GM12878 (cell line): ENCODE measurements at places on chromosomes 11 and 22.

DNA sequence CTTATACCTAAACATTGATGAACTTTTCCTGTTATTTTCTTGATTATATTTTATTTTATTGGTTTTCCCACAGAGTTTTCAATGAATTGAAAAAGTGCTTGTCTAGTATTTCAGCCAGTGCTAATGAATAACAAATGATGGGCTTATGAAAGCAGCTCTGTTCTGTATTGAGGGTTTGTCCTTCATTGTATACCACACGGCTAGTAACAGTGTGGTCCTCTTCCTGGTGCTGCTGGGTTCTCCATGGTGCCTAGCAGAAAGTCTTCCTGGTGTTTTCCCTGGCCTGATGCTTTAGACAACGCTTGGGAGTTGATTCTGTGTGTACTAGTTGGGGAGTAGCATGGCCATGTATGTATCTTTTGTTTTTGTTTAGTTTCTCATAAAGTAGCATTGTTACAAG, 89.1 kb downstream of the MTMR3 start:
- DNase-seq, result no peak
- no peaks in the 10 kb centered on the region for H3K4me1 ChIP-seq
- H3K27ac ChIP-seq, result no peak overlapping the region
- H3K4me3 ChIP-seq, result no peak overlapping the region

DNA sequence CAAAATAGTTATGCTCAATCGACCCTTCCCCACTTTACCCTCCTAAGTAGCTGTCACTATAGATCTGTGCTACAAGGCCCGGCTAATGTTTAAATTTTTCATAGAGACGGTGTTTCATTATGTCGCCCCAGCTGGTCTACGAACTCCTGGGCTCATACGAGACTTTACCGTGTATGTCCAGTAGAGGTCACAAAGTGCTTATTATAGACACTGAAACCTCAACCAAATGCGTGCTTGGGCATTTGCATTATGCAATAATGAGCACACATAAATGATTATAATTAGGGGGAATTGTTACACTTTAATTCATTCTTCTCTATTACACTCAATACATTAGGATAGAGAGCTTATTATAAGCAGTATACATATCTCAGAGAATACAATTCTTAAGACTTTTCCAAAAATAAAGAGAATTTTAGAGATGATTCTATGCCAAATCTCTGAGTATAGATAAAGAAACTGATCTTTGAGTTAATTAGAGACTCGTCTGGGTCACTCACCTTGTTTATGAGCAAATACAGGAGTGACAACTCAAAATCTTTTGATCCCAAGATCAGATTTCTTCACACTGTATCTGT, 12.5 kb upstream of the MRPL16 start:
- H3K4me1 ChIP-seq, result peaks cover 5% of the 10 kb centered on the region; the same call in 1 of the 2 replicates
- H3K36me3 ChIP-seq, result no peaks in the 10 kb centered on the region
- no peaks in the 10 kb centered on the region for H3K27me3 ChIP-seq

DNA sequence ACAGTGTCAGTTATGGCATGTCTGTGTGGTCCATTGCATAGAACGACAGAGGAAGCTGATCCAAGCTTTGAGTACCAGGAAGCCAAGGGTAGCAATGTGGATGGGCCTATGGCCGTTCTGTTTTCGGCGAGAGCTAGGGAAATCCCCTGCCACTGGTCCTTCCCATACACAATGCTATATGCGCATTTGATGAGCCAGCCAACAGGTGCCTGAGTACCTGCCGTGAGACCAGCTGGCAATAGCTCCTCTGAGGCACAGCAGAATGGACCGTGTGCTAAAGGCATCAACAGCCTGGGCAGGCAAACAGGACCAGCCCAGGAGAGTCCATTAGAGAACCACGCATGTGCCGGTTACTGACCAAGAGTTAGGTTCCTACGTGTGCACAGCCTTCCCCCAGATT, 753.0 kb downstream of the NTM start:
- no peak overlapping the region for H3K27ac ChIP-seq
- no peaks in the 10 kb centered on the region for H3K27me3 ChIP-seq
- DNase-seq, result no peak
- peaks cover 3% of the 10 kb centered on the region for H3K4me1 ChIP-seq

- DNase-seq, result no peak
- no peaks in the 10 kb centered on the region for H3K27me3 ChIP-seq
- no peak overlapping the region for H3K27ac ChIP-seq
- H3K36me3 ChIP-seq, result no peaks in the 10 kb centered on the region
- H3K4me3 ChIP-seq, result no peak overlapping the region
These were observed 200.6 kb upstream of the CTSC start for GRCh38 chr11:88538098-88538497.

- H3K4me1 ChIP-seq, result no peaks in the 10 kb centered on the region
- H3K27ac ChIP-seq, result no peak overlapping the region
- H3K27me3 ChIP-seq, result no peaks in the 10 kb centered on the region
- no peak overlapping the region for H3K4me3 ChIP-seq
- no peaks in the 10 kb centered on the region for H3K36me3 ChIP-seq
- no peak for DNase-seq
These were observed 9.8 kb upstream of the SEPTIN5 start for GRCh38 chr22:19704355-19705015.

GRCh38 chr22:37190262-37190780, 2.3 kb upstream of the C1QTNF6 start:
- H3K4me1 ChIP-seq, result peaks cover 8% of the 10 kb centered on the region; the same call in 1 of the 2 replicates
- H3K4me3 ChIP-seq, result no peak overlapping the region
- H3K27me3 ChIP-seq, result no peaks in the 10 kb centered on the region
- no peak overlapping the region for H3K27ac ChIP-seq

DNA sequence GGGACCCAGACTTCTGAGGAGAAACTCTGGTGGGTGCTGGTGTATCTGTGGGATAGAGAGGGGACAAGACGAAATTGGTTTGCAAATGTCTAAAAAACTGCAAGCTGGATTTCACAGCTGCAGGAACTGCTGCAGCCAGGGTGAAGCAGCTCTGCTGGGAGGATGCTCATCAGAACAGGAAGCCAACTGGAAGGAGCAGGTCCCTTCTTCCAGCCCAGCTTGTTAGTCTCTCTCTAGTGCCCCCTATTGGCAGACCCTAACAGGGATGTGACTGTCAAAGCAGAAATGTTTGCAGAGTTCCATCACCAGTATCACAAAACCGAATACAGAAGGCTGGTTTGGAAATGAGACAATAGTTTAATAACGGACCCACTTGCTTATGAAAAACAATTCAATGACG, 74.8 kb upstream of the SLC22A12 start:
- no peaks in the 10 kb centered on the region for H3K4me1 ChIP-seq
- H3K27me3 ChIP-seq, result no peaks in the 10 kb centered on the region; the same call in none of the 2 replicates

- H3K27ac ChIP-seq, result no peak overlapping the region
- no peaks in the 10 kb centered on the region; the same call in 1 of the 2 replicates for H3K36me3 ChIP-seq
- no peaks in the 10 kb centered on the region for H3K4me1 ChIP-seq
- no peak for DNase-seq
- no peak overlapping the region for H3K4me3 ChIP-seq
- H3K27me3 ChIP-seq, result no peaks in the 10 kb centered on the region
These were observed 19.7 kb downstream of the GRAMD4 start for GRCh38 chr22:46639843-46640242.

- DNase-seq, result no peak
- no peak overlapping the region for H3K4me3 ChIP-seq
- H3K4me1 ChIP-seq, result peaks cover 6% of the 10 kb centered on the region
- H3K27ac ChIP-seq, result no peak overlapping the region
These were observed 34.9 kb downstream of the PRDM11 start for GRCh38 chr11:45181193-45181888.

GRCh38 chr11:123474994-123475393, 44.9 kb downstream of the GRAMD1B start:
- H3K4me1 ChIP-seq, result peaks cover 22% of the 10 kb centered on the region
- H3K27ac ChIP-seq, result no peak overlapping the region
- H3K27me3 ChIP-seq, result no peaks in the 10 kb centered on the region
- no peak for DNase-seq
- H3K36me3 ChIP-seq, result no peaks in the 10 kb centered on the region; the same call in 1 of the 2 replicates

GRCh38 chr11:86129740-86130540, 61.1 kb upstream of the PICALM start:
- no peaks in the 10 kb centered on the region for H3K4me1 ChIP-seq
- no peak for DNase-seq
- H3K36me3 ChIP-seq, result no peaks in the 10 kb centered on the region
- no peak overlapping the region for H3K4me3 ChIP-seq
- no peak overlapping the region for H3K27ac ChIP-seq

DNA sequence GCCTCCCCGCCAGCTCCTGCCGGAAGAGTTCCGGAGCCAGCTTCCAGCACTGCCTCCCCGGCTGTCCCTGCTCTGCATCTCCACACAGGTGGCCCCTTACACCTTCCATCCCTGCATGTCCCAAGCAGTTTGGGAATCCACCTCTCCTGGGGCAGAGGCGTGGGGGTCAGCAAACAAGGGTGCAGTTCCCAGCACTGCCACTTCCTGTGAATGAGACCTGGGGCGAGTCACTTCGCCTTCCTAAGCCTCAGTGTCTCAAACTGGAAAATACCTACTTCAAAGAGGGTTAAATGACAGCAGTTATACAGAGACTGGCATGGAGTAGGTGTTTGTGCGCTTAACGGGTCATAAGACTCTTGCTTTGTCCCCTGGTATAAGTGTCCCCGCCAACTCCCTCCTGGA, 5.2 kb downstream of the CYTH4 start:
- H3K27me3 ChIP-seq, result no peaks in the 10 kb centered on the region
- peaks cover 27% of the 10 kb centered on the region for H3K4me1 ChIP-seq

DNA sequence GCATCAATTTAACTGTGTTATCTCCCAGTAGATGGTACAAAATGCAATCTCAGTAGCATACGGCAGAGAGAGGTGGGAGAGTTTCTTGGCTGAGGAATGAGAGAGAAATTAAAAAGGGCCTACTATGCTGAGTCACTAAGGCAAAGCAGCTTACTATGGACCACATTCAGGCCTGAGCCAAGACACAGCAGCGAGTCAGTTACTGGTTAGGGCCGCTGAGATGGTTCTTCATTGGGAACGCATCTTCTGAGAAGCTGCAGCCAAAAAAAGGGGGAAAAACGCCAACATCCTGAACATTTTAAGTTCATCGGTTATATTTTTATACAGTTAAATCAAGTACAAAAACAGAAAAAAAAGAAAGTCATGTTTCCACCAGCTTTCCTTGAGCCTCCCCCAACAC, 61.1 kb upstream of the BDNF start:
- no peaks in the 10 kb centered on the region for H3K4me1 ChIP-seq
- no peaks in the 10 kb centered on the region for H3K27me3 ChIP-seq
- H3K27ac ChIP-seq, result no peak overlapping the region
- H3K4me3 ChIP-seq, result no peak overlapping the region
- DNase-seq, result no peak

GRCh38 chr11:2259466-2259830, 10.9 kb downstream of the ASCL2 start:
- no peaks in the 10 kb centered on the region for H3K36me3 ChIP-seq
- no peak overlapping the region for H3K4me3 ChIP-seq
- H3K27me3 ChIP-seq, result no peaks in the 10 kb centered on the region
- no peak overlapping the region for H3K27ac ChIP-seq

GRCh38 chr22:50529897-50530579, at the start of gene TYMP:
TSS of gene TYMP (minus strand) at chr22:50530012. CDS start at chr22:50529709, 303 bp downstream.
- peak within 1 kb of the TSS; percentile 100 for H3K27ac ChIP-seq
- H3K4me3 ChIP-seq, result peak within 1 kb of the TSS; percentile 78
- H3K4me1 ChIP-seq, result peaks cover 31% of the 10 kb centered on the region
- no peaks in the 10 kb centered on the region; the same call in none of the 2 replicates for H3K36me3 ChIP-seq
- DNase-seq, result no peak
- no peaks in the 10 kb centered on the region for H3K27me3 ChIP-seq

GRCh38 chr11:57639321-57640067, 10.2 kb downstream of the YPEL4 start:
- H3K4me1 ChIP-seq, result peaks cover 9% of the 10 kb centered on the region; the same call in 1 of the 2 replicates
- H3K4me3 ChIP-seq, result peak overlapping the region; percentile 82; the same call in 1 of the 2 replicates
- H3K36me3 ChIP-seq, result no peaks in the 10 kb centered on the region
- no peak overlapping the region for H3K27ac ChIP-seq

DNA sequence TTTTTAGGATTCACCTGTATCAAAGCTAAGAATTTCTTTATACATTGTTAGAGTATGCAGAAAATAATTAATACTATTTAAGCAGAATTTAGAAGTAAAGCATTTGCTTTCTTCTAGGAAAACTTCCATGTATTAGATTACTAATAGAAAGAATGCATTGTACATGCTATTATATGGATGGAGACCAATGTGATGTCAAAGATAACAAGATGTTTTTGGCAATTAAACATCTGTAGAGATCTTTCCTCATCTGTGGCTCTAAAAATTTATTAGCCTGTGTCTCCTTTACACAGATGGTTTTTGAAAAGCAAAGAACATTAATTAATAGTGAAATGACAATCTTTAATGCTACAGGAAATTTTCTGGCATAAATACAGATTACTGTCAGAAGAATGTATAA, 198.4 kb upstream of the CCDC179 start:
- H3K36me3 ChIP-seq, result no peaks in the 10 kb centered on the region
- no peak overlapping the region for H3K4me3 ChIP-seq
- no peak overlapping the region for H3K27ac ChIP-seq
- no peaks in the 10 kb centered on the region for H3K27me3 ChIP-seq

DNA sequence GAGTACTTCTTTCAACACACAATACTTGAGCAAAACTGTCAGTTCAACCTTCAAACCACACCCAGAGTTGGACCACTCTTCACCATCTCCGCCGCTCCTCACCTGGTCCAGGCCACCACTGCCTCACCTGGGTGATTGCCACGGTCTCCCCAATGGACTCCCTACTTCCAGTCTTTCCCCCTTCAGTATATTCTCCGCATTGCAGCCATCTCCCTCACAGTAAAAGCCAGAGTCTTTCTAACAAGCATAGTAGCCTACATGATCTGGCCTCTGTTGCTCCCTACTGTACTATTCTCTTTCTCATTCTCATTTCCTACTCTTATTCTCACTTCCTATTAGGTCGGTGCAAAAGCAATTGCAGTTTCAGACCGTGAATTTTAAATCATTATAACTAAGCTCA, 28.5 kb downstream of the AASDHPPT start:
- no peaks in the 10 kb centered on the region for H3K27me3 ChIP-seq
- no peaks in the 10 kb centered on the region for H3K4me1 ChIP-seq
- no peaks in the 10 kb centered on the region for H3K36me3 ChIP-seq
- no peak for DNase-seq

DNA sequence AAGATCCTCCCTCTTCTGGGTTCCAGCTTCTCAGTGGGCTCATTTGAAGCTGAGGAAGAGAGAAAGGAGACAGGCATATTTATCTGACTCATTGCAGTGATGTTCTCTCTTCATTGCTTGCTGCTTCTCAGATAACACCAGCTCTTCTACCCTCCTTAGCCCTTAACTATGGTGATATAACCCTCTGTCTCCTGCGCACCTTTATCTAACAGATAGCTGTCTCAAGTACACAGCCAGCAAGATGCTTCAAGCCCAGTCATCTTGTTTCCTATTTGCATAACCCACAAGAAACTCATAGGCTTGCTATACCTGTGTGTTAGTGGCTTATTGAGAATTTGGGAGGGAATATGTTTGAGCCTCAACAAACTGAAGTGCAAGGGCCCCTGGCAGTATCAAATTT, 12.6 kb downstream of the PRSS23 start:
- no peaks in the 10 kb centered on the region for H3K36me3 ChIP-seq
- DNase-seq, result no peak
- H3K4me1 ChIP-seq, result no peaks in the 10 kb centered on the region
- H3K27ac ChIP-seq, result no peak overlapping the region
- H3K4me3 ChIP-seq, result no peak overlapping the region

- no peak overlapping the region for H3K4me3 ChIP-seq
- no peak for DNase-seq
- H3K4me1 ChIP-seq, result no peaks in the 10 kb centered on the region
- H3K27me3 ChIP-seq, result no peaks in the 10 kb centered on the region
- no peak overlapping the region for H3K27ac ChIP-seq
These were observed 12.5 kb upstream of the LRRC10B start for GRCh38 chr11:61495801-61496601.
